Endodermal cell (in vitro differentiated cells): ENCODE measurements at places on chromosomes 13 and 19.

DNA sequence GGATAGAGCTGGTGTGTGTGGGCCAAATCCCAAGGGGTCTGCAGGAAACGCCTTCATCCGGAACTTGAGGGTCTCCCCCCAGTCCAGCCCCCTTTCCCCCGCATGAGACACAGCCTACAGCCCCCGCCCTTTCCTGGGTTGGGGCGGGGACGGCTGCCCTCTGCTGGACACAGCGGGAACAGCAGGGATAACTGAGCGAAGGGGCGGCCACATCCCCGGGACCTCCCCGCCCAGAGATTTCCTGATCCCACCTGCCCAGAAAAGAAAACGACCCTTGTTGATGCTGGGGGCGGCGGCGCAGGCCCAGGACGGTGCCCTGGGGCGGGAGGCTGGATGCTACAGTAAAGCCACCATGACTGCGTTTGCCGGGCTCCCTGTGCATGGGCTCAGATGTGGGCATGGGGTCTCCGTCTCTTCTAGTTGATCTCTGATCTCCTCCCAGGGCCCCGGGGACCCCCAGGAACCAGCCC lies 14.2 kb downstream of the ONECUT3 start:
- DNase-seq: peak; percentile 89

- no peak for DNase-seq
Observed at GRCh38 chr13:54356849-54357248, 1328.2 kb downstream of the OLFM4 start.

GRCh38 chr13:46578590-46578975 lies 25.6 kb downstream of the LRCH1 start:
- no peak for DNase-seq

- DNase-seq: peak; percentile 71
Observed at GRCh38 chr19:8206147-8207087, 2.8 kb upstream of the CERS4 start.

DNA sequence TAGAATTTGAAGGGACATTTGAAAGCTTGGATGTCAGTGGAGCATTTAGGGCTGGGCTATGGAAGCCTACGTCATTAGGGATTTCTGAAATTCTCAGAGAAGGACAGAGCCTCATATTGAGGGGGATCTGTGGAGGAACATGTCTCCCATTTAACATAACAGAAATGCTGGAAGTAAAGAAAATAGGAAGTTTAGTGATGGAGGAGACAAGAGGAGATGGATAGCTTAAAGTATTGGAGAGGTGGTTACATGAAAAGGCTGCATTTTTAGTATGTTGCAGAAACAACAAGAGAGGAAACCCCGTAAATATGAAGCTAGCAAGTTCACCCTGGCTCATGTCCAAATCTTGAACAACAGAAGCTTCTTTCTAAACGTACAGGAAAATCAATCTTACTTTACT lies 24.4 kb downstream of the LIG4 start:
- no peak for DNase-seq

DNA sequence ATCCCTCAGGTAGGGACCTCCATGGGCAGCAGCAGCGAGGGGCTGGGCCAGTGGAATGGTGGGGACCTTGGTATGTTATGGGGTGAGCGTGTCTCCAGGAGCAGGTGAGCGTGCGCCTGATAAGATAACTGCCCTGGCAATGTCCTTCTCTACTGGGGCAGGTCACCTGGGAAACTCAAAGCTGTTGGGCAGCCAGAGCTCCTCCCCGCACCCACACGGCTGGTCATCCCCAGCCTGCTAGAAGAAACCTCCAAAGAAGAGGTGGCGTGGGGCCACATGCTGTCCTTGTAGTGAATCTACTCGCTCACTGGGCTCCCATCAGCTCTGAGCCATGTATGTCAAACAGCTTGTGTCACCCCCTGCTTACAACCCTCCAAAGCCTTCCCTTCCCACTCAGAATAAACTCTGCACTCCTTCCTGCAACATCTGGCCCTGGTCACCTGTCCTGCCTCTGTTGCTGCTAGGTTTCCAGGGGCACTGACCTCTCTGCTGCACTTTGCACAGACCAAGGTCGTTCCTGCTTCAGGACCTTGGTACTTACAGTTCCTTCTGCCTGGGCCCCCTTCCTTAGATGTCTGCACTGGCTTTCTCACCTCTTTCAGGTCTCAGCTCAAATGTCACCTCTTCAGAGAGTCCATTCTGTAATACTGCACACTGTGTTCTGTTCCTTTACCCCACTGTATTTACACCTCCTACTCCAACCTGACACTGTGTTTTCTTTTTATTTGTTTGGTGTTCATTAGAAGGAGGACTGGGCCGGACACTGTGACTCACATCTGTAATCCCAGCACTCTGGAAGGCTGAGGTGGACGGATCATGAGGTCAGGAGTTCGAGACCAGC lies 1.8 kb upstream of the ATP4A start:
- no peak for DNase-seq

- no peak for DNase-seq
Observed at GRCh38 chr13:22018076-22018835, 347.4 kb downstream of the FGF9 start.

GRCh38 chr13:111629926-111630325 lies 309.5 kb downstream of the TEX29 start:
- DNase-seq: no peak

- DNase-seq: peak; percentile 97
Observed at GRCh38 chr19:41958367-41959055, 610 bp downstream of the RABAC1 start.

DNA sequence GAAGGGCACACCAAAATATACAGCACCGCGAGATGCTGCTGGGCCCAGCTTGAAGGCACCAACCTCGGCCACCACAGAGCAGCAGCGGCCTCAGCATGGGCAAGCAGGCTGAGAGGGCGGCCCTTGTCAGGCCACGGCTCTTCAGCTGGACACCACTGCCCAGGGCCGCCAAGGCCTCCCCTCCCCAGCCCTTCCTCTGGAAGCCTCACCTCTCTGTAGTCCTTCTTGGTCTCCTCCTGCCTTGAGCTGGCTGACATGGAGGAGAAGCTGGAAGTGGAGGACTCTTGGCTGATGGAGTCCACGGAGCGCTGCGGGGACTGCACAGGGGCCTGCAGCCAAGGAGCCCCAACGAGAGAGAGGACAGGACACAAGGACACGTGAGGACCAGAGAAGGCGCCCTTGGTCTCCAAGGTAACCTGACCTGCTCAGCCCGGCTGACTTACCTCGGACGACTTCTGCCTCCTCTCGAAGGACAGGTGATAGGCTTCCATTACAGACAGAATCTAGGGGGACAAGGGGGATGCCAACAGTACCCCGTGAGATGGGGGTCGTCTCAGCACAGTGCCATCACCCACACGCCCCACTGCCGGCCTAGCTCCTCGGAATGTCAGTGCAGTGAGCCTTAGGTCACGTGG lies 38.2 kb downstream of the PDCD5 start:
- DNase-seq: no peak

- DNase-seq: no peak
Observed at GRCh38 chr13:93101226-93101734, 125.3 kb upstream of the GPC6 start.

- no peak for DNase-seq
Observed at GRCh38 chr19:54551950-54552912, 21.4 kb upstream of the LILRA2 start.

DNA sequence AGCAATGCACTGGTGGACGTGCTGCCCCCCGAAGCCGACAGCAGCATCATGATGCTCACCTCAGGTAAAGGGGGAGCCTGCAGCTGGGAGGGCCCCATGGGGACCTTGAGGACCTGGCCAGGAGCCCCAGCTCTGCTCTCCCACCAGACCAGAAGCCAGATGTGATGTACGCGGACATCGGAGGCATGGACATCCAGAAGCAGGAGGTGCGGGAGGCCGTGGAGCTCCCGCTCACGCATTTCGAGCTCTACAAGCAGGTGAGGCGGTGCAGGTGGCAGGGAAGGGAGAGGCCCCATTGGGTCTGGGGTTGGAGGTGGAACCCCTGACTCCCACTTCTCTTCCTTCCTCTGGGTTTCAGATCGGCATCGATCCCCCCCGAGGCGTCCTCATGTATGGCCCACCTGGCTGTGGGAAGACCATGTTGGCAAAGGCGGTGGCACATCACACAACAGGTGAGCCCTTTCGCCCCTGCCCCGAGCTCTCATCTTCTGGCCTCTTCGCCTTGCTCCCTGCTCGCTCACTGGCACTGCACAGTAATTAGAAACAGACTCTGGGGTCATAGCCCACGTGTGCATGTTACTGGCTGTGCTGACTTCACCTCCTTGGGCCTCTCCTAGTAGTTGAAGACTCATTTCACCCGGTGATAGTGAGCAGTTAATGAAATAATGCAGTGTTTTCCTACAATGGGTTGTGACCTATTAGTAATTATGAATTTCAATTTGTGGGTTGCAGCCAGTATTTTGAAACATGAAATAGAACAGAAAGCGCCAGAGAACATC lies 3.6 kb downstream of the PSMC4 start:
- DNase-seq: no peak
